Progenitor cell of endocrine pancreas (in vitro differentiated cells): ENCODE measurements at places on chromosomes 6 and 20.

GRCh38 chr6:5071216-5071615 lies 13.9 kb upstream of the PPP1R3G start:
- DNase-seq: no peak

GRCh38 chr20:35341366-35342028 lies 49.3 kb upstream of the FAM83C start:
- DNase-seq: no peak

DNA sequence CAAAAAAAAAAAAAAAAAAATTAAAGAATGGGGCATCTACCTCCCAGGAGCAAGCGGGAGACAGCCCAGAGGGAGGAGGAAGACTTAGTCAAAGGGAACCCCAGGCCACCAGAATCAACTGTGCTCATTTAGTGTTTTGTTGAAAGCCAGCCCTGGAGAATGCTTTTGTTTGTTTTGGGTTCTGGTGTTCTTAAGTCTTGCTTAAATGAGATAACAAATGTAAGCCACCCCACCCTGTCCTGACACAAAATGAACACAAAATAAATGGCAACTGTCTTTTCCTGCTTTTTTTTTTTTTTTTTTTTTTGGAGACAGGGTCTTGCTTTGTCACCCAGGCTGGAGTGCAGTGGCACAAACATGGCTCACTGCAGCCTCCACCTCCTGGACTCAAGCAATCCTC lies 165.0 kb upstream of the JARID2 start:
- no peak for DNase-seq

- no peak for DNase-seq
Measured at GRCh38 chr6:160523223-160523622, 140.9 kb downstream of the LPA start.

GRCh38 chr6:135183532-135184440 lies 2.7 kb downstream of the MYB start:
- DNase-seq: peak; percentile 18

GRCh38 chr6:35147026-35147425 lies 5.9 kb upstream of the TCP11 start:
- no peak for DNase-seq

- DNase-seq: no peak
Measured at GRCh38 chr6:71091167-71091566, 134.3 kb upstream of the B3GAT2 start.

- no peak for DNase-seq
Measured at GRCh38 chr6:36345681-36346466, 9.2 kb upstream of the BNIP5 start.

DNA sequence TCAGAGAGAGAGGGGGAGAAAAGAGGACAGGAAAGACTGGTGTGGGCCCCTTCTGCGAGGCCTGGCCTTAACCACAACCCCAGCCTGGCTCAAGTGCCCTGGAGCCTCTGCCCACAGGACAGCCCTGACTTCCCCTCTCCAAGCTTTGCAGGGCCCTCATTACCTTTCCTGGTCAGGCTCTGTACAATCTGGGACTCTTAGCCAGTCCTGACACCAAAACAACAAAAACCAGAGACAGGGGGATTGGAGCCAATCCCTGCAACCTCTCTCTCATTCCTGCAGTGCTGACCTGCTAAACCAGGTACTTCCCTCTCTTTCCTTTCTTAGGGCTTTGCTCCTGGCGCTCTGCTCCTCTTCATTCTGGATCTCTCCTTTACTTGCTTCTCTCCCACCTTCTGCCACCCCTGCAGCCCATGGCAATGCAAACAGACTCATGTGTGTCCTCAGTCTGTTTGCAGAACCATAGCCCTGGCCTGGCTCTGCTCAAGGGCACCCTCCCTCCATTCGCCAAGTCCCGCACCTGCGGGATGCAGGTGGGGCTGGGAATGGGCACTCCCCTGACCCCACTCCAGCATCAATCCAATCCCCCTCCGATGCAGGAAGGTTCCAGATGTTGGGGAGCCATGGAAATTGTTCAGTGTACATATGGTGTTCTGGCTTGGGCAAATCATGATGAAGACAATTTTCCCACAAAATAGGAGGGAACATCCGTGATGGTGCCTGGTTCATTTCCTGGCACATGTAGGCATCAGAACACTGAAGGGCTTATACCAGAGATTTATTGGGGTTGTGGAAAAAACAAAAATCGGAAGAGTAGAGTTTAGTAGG lies 38.1 kb downstream of the RPP40 start:
- no peak for DNase-seq

GRCh38 chr6:10431423-10432164 lies 16.7 kb upstream of the TFAP2A start:
- no peak for DNase-seq

DNA sequence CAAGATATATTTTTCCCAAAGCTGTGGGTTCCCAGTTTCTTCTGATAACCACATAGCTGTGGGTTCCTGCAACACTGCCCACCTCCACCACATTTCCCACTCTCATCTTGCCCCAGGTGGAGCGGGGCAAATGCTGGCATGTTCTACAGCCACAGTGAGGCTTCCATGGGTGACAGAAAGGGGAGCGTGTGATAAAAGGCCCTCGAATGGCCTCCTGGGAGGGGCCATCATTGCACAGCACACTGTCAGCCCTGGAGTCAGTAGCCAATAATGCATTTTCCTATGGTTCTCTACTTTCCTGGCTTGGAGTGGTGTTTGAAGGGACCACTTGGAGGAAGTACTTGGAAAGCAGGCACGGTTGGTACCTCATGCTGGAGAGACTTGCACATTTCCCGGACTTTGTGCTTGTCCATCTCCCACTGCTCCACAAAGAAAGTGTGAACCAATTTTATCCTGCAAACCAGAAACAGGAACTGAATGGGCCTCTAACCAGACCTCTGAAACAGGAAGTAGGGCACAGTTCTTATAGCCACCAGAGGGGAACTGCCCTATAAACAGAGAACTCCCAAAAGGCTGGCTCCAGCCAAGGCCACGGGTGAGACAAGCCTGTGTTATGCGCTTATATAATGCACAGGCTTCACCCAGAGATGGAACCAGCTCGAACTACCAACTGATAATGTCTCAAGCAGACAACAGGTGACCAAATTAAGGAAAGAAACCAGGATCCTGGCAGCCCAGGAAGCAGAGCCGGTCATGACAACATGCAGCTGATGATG lies 8.6 kb downstream of the MAP3K5 start:
- DNase-seq: no peak

GRCh38 chr6:46491628-46492547 lies 639 bp upstream of the RCAN2 start:
- DNase-seq: peak; percentile 48

DNA sequence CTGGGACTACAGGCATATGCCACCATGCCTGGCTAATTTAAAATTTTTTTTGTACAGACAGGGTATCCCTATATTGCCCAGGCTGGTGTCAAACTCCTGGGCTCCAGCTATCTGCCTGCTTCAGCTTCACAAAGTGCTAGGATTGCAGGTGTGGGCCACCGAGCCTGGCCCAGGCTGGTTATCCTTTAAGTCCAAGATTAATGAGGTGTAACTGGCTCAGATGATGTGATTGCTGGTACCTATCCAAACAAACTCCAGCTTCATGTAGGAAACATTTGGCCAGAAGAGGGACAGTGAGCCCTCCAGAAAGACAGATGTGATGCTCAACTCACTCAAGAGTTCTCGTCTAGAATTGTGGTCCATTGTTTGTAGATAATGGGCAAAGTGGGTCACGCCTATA lies 9.2 kb upstream of the ZNF318 start:
- DNase-seq: no peak

DNA sequence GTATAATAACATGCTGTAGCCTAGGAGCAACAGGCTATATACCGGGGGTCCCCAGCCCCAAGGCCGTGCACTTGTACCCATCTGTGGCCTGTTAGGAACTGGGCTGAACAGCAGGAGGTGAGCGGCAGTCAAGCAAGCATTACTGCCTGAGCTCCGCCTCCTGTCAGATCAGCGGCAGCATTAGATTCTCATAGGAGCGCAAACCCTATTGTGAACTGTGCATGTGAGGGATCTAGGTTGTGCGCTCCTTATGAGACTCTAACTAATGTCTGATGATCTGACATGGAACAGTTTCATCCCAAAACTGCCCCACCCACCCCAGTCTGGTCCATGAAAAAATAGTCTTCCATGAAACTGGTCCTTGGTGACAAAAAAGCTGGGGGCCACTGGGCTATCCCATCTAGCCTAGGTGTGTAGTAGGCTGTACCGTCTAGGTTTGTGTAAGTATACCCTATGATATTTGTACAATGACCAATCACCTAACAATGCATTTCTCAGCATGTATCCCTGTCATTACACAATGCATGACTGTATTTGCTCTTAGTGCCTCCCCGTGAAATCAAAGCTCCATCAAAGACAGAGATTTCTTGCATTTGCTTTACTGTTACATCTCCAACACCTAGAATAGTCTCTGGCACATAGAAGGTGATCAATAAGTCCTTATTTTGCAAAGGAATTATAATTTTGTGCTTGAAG lies 30.8 kb downstream of the NHSL1 start:
- DNase-seq: no peak

DNA sequence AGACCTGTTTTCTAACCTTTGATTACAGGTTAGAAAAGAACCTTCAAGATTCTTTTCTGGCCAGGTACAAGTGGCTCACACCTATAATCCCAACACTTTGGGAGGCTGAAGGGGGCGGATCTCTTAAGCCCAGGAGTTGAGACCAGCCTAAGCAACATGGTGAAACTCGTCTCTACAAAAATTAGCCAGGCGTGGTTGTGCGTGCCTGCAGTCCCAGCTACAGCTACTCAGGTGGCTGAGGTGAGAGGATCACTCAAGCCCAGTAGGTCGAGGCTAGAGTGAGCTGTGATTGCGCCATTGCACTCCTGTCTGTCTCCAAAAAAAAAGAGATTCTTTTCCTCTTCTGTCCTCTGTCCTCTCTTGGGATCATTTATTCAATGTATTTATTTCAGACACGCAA lies 14.5 kb downstream of the PPIL1 start:
- DNase-seq: no peak

- no peak for DNase-seq
Measured at GRCh38 chr20:14785065-14785743, 447.8 kb upstream of the FLRT3 start.

- DNase-seq: no peak
Measured at GRCh38 chr20:60302875-60303274, 344.7 kb downstream of the CDH26 start.

GRCh38 chr6:169725125-169726048 lies 1.1 kb upstream of the PHF10 start:
- peak; percentile 30 for DNase-seq

DNA sequence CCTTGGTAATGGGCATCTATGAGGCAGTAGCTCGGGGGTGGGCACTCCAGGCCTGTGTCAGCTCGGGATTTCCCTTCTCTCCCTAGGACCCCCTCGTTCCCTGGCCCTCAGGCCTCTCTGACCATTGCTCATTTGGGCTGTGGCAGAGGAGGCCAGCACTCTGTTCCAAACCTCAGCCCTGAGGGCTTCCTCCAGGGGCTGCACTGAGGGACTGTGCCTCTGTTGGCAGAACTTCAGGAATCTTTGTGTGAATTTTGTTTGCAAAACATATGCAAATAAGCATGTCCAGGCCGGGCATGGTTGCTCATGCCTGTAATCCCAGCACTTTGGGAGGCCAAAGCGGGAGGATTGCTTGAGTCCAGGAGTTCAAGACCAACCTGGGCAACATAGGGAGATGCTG lies 11.0 kb downstream of the PACSIN1 start:
- no peak for DNase-seq

- no peak for DNase-seq
Measured at GRCh38 chr20:33576432-33577125, 85.5 kb upstream of the C20orf144 start.

DNA sequence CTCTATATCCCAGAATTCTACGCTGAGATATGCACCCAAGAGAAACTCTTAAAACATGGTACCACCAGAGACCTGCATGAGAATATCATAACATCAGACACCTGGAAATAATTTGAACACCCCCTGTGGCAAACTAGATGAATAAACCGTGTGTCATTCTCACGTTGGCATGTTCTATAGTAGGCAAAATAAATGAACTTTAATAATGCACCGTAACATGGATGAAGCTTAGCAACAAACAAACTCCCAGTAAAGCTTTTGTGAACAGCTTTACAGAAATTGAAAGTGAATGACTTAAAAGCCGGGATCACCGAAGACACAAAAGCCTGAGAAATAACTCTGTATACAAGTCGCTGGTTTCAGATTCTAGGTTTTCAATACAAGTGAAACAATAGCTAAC lies 1166.8 kb upstream of the CITED2 start:
- no peak for DNase-seq

DNA sequence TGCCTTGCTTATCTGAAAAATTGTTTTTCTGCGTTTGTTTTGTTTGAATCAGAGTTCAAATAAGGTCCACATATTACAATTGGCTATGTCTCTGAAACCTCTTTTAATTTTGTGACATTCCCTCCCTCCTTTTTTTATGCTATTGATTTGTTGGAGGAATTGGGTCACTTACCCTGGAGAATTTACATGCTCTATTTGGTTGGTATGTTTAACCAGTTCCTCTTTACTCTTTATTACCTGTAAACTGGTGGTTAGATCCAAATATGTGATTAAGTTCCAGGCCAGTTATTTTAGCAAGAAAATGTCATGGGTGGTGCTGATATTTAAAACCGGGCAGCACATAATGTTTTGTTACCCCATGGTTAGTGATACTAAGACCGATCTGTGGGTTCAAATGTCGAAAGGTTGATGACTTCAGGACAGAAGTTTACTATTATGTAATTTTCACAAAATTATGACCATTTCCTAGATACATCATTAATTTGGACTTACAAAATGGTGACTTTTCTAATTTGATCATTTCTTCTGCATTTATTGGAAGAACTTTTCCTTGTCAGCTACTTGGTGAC lies 77.3 kb downstream of the KIZ start:
- DNase-seq: no peak

DNA sequence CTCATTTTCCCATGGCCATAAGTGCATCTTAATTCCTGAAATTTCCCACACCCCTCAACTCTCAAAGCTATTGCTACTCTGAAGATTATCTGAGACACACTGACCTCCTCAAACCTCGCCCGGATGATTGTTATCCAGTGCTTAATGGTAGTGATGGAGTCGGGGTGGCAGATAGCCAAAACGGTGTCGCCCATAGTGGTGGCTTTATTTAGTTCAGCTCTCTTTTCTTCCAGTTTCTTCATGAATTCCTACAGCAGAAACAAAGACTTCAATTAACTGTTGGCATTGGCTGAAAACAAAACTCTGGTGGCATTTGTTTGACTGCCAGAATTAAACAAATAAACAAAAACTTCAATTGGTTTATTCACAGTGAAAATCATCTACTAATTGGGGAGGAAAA lies 165.4 kb downstream of the DST start:
- no peak for DNase-seq

- peak; percentile 68 for DNase-seq
Measured at GRCh38 chr6:156776840-156777576, at the start of gene ARID1B. Gene ARID1B (plus strand): TSS chr6:156777378. CDS start chr6:156777681, 303 bp downstream.

- DNase-seq: no peak
Measured at GRCh38 chr6:28211840-28212509, 13.1 kb upstream of the ZSCAN9 start.

DNA sequence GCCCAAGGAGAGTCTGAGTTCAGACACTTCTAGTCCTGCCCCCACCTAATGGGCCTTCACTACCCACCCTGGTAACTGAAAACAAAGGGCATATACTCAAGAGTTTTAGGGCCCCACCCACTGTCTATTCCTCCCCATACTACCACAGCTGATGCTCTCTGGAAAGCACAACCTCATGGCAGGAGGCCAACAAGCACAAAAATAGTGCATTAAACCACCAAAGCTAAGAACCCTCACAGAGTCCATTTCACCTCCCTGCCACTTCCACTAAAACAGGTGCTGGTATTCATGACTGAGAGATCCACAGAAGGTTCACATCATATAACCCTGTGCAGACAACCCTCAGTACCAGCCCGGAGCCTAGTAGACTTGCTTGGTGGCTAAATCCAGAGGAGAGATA lies 132.1 kb upstream of the ADGRB3 start:
- no peak for DNase-seq
